ENCODE measurements at places on chromosomes 11 and 22.

- no peak for DNase-seq
Measured at GRCh38 chr11:106424111-106424510, 346.6 kb downstream of the AASDHPPT start.

DNA sequence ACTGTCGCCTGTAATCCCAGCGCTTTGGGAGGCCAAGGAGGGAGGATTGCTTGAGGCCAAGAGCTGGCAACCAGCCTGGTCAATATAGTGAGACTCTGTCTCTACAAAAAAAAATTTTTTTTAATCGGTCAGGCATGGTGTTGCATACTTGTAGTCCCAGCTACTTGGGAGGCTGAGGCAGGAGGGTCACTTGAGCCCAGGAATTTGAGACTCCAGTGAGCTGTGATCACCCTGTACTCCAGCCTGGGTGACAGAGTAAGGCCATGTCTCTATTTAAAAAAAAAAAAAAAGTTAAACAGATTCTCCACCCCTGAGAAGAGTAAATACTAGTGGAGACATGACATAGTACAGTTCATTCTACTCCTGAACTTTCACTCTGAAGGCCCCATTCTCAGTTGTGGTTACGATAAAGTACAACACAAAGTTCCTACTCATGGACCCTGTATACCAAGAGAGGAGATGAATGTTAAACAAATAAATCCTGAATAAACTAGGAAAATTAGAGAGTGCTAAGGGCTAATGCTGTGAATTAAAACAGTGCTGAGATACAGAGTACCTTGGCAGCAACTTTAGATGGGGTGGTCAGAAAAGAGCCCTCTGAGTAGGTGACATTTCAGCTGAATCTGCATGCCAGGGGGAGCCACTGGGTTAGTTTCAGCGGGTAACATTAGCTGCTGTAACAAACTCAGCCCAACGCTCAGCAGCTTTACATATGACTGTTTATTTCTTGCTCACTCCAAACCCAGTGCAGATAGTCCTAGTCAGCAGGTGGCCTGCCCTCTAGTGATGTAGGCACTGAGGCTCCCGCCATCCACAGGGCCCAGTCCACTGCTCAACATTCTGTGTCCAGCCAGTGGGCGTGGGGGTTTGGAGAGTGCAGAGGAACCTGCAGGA, 75.1 kb downstream of the DBX1 start:
- no peak for DNase-seq

GRCh38 chr22:41231369-41231768, 9.4 kb downstream of the CHADL start:
- DNase-seq = no peak

GRCh38 chr11:96167203-96167758, 175.7 kb downstream of the MAML2 start:
- no peak for DNase-seq

- no peak for DNase-seq
Measured at GRCh38 chr22:36134182-36134581, 26.4 kb downstream of the APOL3 start.

- DNase-seq = no peak
Measured at GRCh38 chr11:87358461-87358860, 320.7 kb downstream of the TMEM135 start.

- DNase-seq = no peak
Measured at GRCh38 chr11:45870706-45871105, 14.7 kb upstream of the MAPK8IP1 start.

GRCh38 chr22:17375914-17376614, 6.8 kb downstream of the CECR2 start:
- DNase-seq = no peak

DNA sequence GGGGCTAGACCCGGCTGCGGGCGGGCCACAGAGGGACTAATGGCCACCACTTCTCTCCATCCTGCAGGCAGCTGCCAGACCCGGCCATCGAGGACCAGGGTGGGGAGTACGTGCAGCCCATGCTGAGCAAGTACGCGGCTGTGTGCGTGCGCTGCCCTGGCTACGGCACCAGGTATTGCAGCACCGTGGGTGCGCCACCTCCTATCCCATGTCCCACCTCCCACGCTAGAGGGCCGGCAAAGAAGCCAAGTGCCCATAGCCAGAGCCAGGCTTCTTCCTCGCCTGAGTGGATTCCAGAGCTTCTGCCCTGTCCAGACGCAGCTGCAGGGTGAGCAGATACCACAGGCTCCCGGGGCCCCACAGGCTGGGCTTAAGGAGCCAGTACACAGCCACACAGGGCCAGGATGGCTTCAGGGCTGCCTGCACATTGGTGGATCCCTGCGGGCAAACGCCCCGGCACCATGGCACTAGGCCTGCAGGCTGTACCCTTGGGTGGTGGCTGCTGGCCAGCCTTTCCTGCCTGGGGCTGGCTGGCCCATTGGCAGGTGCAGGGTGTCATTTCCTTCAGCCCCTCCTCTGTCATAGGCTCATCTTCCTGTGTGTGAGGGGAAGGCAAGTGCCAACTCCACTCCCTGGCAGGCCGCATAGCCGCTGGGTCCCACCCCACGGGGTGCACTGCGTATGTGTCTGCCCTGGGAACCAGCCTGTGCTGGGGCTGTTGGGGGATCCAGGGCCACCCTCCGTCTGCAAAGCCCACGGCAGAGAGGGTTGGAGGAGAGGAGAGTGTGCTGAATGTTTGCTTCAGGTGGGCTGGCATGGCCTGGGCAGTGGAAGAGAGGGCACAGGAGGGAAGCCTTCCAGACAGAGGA, 16.5 kb upstream of the DGCR8 start:
- DNase-seq = no peak

Measured in GM12878 (cell line).